ENCODE measurements at places on chromosomes 4 and X.

- no peak for DNase-seq
These were observed 134.9 kb downstream of the STOX2 start for GRCh38 chr4:184039963-184040383.

GRCh38 chr4:76950956-76951671 lies 1.6 kb downstream of the SEPTIN11 start:
- DNase-seq = no peak

GRCh38 chr4:54643958-54644751 lies 13.6 kb upstream of the KIT start:
- no peak for DNase-seq

DNA sequence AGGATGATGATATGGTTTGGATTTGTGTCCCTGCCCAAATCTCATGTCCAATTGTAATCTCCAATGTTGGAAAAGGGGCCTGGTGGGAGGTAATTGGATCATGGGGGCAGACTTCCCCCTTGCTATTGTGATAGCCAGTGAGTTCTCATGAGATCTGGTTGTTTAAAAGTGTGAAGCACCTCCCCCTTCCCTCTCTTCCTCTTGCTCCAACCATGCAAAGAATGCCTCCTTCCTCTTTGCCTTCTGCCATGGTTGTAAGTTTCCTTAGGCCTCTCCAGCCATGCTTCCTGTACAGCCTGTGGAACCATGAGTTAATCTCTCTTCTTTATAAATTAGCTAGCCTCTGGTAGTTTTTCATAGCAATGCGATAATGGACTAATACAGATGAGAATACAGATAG lies 19.7 kb upstream of the ALG13 start:
- DNase-seq = no peak

DNA sequence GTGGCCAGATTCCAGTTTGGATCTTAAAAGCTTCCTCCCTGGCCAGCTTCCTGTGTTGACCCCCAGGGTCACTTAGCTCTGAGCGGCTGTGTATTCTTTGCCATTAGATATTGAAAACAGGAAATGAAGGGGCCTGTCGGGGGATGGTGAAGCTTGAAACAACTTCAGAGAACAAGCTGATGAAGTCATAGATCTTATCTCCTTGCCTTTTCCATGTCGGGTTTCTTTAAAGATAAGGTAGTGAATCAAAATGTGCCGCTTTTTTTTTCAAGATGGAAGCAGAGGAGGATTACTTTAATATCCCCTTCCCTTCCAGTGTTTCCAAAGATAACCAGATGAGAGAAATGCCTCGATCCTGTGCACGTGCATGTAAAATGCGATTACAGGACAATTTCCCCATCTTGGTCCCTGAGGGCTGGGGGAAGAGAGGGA lies 508.5 kb downstream of the MID1IP1 start:
- DNase-seq = no peak

- DNase-seq = no peak
These were observed 15.4 kb upstream of the FAM9C start for GRCh38 chrX:13059637-13060499.

- no peak for DNase-seq
These were observed 55.4 kb upstream of the ESX1 start for GRCh38 chrX:104310090-104310489.

DNA sequence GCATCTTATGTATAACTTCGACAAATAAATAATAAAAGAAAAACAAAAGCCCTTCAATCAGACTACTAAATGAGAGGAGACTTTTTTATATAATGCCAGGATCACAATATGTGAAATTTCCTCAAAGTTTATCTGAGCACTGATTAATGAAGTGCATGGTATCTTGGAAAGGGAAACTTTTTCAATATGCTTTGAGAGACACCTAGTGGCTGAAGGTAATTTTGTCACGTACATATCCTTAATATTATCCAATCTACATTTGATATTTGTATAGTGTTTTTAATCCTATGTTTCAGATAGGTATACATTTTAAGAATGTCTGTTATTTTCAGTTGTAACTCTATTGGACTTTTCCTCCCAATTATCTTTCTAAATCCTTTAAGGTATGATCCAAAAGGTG lies 146.8 kb downstream of the KLHL4 start:
- no peak for DNase-seq

GRCh38 chrX:70774223-70774622 lies 134.3 kb downstream of the TEX11 start:
- no peak for DNase-seq

- no peak for DNase-seq
These were observed 123.6 kb upstream of the MSX1 start for GRCh38 chr4:4735870-4736269.

GRCh38 chr4:74751856-74752255 lies 42.5 kb downstream of the BTC start:
- DNase-seq = no peak
